ENCODE measurements at places on chromosomes 4 and X. TPM values are rescaled to one million over a fixed set of nuclear protein-coding genes. Genes with fewer than 3 reads are reported as not detected.

The NXF2 gene
- total RNA-seq, result not detected

The TMSB15A gene
- total RNA-seq, result not detected

The PPP1R2C gene
- not detected for total RNA-seq

DNA sequence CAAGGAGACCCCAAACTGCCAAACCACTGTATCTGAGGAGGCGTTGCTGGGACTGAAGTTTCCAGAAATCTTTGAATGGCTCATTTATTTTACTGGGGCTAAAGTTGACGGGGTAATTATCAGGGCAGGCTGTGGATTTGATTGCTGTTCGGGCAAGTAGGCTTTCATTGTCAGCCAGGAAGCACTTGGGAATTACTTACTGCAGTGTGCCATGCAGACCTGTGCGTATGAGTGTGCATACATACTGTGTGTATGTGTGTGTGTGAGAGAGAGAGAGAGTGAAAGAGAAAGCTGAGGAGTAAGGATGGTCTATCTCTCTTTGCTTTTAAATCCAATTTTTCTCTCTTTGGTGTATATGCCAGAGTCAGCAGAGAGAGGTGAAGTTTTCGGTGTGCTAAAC lies 122.7 kb downstream of the NPNT start:
- DNase-seq, result no peak

DNA sequence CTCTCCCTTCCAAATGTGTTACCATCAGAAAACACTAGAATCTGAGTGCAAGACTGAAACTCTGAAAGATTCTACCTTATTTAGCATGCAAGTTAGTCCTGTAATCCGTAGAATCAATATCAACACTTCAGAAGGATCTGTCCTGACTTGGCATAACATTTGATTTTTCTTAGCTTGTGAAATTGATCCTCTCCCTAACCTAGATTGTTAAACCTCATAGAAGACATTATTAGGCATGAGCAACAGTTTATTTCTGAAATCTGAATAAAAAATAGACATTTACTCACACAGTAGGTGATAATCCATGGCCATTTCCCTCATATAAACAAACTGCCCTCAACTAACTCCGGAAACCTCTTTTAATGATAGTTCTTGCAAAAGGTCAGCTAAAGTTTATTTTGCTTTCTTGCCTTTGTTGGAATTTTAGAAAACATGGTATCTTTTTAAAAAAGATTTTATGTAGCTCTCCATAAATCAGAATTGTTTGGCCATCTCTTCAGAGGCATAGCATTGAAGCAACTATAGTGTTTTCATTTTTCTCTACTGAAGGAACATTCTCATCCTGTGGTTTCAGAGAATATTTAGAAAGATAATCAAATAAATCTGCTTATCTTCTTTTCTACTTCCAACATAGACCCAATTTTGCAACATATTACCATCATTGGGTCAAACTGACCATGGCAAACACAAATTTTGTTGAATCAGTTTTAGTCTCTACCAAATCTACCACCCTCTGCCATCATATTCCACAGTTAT lies 38.5 kb upstream of the PDLIM5 start:
- DNase-seq, result no peak
